ENCODE measurements at places on chromosomes 5 and 9. TPM values are rescaled to one million over a fixed set of nuclear protein-coding genes. Genes with fewer than 3 reads are reported as not detected.
A peak's percentile ranks its signal among the peaks of the same experiment; 100 is the strongest.

GRCh38 chr9:8429157-8429556, 629.6 kb upstream of the DMAC1 start:
- DNase-seq, result no peak

GRCh38 chr5:142295084-142295758, 29.6 kb downstream of the SPRY4 start:
- no peak for DNase-seq

DNA sequence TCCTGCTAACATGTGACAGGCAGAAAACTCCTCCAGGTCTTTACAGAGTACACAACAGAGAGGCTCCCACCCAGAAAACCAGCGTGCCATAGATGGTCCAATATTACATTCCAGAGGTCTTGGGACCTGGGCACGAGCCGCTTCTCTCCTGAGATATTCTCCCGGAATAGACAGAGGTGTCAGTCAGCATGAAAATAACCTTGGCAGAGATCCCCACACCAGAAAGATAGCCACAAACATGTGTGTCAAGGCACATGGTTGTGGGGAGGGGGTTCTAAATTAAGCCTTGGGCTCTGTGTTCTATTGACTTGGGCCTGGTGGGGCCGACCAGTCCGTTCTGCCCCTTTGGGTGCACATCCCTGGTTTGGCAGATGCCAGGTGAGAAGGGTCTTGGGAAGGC, 78.4 kb downstream of the BOD1 start:
- DNase-seq, result no peak

DNA sequence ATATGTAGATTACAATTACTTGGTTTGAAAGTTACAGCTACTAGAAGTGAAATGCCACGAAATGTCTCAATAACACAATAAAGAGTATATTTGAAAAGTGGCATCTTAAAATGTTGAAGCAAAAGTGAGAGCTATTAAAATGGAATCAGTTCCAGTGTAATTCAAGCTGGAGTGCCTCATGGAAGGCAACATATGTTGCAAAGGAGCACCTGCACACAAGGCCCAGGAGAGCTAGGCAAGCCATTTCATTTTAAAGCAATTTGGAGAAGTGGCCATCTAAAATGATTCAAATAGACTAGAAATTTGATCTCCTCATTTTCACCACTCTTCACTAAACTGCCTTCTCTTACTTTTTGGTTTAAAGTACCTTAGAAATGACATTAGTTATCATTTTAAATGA, 167.8 kb downstream of the GABRB2 start:
- DNase-seq, result no peak

- no peak for DNase-seq
Measured at GRCh38 chr9:107174441-107174840, 108.6 kb upstream of the RAD23B start.

DNA sequence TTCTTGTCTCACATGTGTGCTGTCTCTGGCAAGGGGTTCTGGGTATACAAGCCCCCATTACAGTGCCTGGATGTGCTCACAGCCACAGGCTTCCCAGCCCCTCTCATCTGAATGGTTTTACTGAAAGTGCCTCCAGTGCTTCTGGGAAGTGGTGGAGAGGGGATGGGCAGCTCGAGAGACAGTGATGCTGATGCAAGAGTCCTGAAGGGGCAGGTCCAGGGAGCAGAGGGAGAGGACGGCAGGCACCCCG, 93.5 kb downstream of the PHF2 start:
- DNase-seq, result no peak

- no peak for DNase-seq
Measured at GRCh38 chr9:108074900-108075299, 585.3 kb upstream of the KLF4 start.

- no peak for DNase-seq
Measured at GRCh38 chr5:119353686-119354366, 2.0 kb upstream of the TNFAIP8 start.

SEMA6A gene
- 0.53 TPM for total RNA-seq

DNA sequence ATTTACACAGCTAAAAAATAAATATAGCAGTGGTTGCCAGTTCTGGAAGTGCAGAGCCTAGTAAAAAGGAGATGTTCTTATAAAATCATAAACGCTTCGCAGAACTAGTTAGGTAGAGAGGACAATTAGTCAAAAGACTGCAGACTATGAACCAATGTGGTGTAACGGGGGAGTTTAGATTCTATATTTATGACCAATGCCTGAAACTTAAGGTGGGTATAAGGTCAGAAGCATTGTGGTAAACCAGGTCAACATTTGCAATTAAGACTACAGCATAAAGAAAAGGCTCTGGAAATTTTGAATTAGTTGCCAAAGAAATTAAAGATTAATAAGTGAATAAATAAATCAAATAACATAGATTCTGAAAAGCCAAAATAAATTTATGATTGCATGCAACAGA, 370.4 kb downstream of the PRDM9 start:
- no peak for DNase-seq

DNA sequence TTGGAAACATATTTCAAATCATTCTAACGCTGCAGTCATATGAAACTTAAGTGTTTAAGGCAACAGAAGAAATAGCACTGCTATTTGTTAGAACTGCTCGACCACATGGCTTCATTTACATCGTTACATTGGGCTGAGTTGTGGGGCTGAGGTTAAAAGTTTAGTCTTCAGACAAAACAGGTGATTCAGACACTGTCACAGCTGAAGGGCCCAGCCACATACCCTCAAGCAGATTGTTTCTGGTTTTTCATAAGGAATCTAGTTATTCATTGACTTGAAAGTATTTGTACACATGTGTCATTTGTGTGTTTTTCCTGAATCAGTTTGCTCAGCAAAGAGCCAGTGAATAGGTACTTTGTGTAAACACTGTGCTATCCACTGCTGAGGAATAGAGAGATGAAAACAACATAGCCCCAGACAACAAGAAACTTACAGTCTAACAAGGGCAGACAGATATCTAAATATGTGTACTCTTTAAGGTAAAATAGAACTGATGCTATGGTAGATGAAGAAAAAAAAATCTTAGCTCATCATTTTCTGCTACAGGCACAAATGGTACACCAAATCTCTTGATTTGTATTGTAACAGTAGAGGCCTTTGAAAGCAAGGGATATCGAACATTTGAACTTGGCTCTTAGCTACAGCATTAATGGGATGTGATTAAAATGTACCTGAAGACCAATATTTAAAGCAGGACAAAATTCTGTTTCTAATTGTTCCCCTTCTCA, 357.6 kb upstream of the RPS23 start:
- DNase-seq, result peak; percentile 97

GRCh38 chr5:5044247-5044840, 95.8 kb upstream of the ADAMTS16 start:
- DNase-seq, result no peak

DNA sequence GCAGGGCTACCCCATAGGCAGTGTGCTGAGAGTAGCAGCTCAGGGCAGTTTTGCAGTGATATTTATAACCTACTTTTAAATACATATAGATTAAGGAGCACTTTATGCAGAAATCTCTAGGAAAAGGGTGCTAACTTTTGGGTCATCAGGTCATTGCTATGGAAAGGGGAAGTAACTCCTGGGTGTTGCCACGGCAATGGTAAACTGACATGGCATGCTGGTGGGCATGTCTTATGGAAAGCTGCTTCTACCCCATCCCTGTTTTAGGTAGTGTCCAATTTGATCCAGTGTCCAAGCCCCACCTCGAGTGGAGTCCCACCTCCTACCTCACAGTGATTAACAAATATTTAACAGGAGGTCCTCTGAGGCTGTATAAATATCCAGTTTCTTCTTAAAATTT, 56.8 kb upstream of the XPA start:
- DNase-seq, result no peak

GRCh38 chr5:121503111-121503840, 348.4 kb upstream of the FTMT start:
- DNase-seq, result peak; percentile 4

LCN9 gene
- not detected for total RNA-seq

TAS2R1 gene
- not detected for total RNA-seq

DNA sequence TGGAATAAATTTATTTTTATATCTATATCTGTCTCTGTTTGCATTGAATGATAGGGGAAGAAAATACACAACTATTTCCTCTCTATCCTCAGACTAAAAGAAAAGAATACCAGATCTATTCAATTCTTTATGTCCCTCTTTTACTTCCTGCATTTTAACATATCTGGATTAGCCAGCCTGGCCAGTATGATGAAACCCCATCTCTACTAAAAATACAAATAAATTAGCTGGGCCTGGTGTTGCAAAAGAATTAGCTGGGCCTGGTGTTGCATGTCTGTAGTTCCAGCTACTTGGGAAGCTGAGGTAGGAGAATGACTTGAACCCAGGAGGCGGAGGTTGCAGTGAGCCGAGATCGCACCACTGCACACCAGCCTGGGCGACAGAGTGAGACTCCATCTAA, 182.0 kb downstream of the LURAP1L start:
- peak; percentile 33 for DNase-seq

DNA sequence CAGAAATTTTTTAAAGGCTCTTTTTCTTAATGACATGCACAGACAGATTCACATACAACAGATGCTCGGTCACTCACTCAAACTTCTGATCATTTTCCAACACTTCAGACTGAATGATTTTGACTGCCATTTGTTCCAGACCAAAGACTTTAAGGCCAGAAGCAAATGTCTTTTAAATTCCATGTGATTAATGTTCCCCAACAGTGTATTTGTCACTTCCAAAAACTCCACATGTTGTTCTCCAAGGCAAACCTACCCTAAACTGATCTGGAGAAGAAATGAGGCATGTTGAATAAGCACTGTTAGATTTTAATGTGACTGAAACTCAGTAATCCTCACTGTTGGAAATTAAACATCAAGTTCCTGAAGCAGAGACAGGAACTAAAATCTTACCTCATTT, 366.7 kb downstream of the GABRG2 start:
- no peak for DNase-seq

CLIC3 gene
- 2.1 TPM for total RNA-seq

IPPK gene
- total RNA-seq, result 38.8 TPM

GRCh38 chr5:142637871-142638270, 48.0 kb downstream of the FGF1 start:
- DNase-seq, result no peak

- peak; percentile 83 for DNase-seq
Measured at GRCh38 chr9:35000535-35001284, 11.2 kb downstream of the DNAJB5 start.

GRCh38 chr5:4370218-4370617, 769.9 kb upstream of the ADAMTS16 start:
- no peak for DNase-seq

GRCh38 chr9:117265253-117265652, 149.6 kb downstream of the ASTN2 start:
- no peak for DNase-seq

DNA sequence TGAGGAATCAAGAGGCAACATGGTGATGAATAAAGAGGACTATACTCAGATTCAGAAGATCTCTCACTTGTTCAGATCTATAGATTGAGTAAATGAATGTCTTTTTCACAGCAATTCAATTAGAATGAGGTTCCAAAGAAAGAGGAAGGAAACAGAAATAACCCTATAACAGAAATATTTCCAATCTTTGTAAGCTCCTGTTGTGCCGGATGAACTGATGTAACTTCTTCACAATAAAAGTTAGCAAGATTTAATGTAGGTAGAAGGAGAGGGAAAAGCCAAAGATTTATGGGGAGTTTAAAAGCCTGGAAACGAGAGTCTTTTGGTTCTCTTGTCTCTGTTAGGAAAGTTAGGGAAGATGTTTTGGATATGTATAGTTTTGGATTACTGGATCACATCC, 92.1 kb downstream of the PBX3 start:
- no peak for DNase-seq

GRCh38 chr5:131637694-131638093, 2.7 kb upstream of the RAPGEF6 start:
- DNase-seq, result no peak

- no peak for DNase-seq
Measured at GRCh38 chr5:104146652-104147051, 584.1 kb upstream of the NUDT12 start.

GRCh38 chr9:137984520-137985257, 107.1 kb downstream of the CACNA1B start:
- DNase-seq, result no peak

NXNL2 gene
- 0.26 TPM for total RNA-seq

- no peak for DNase-seq
Measured at GRCh38 chr9:34628656-34629490, at the start of gene ARID3C. Gene ARID3C, minus strand, starts transcription at chr9:34629066. Its CDS starts 1,052 bp downstream, at chr9:34628014.

GRCh38 chr5:33300209-33300742, 140.5 kb upstream of the TARS1 start:
- peak; percentile 8 for DNase-seq

DNA sequence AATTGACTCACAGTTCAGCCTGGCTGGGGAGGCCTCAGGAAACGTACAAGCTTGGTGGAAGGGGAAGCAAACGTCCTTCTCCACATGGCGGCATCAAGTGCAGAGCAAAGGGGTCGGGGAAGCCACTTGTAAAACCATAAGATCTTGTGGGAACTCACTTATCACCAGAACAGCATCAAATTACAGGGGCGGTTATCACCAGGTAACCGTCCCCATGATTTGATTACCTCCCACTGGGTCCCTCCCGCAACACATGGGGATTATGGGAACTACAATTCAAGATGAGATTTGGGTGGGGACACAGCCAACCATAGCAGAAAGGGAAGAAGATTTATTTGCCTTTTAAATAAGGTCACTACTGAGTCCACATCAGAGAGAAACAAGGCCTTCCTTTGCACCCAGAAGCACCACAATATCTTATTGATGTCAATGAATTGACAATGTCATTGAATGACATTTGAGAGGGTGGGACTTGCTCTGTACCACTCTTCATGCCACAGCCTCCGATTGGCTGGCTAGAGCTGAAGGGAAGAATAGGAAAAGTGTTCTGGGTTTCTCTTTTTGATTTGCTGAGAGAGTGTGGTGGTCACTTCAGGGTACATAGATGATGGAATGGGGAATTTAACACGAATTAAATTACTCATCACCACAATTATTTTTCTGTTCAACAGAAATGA, 11.0 kb downstream of the SKP2 start:
- DNase-seq, result no peak

DNA sequence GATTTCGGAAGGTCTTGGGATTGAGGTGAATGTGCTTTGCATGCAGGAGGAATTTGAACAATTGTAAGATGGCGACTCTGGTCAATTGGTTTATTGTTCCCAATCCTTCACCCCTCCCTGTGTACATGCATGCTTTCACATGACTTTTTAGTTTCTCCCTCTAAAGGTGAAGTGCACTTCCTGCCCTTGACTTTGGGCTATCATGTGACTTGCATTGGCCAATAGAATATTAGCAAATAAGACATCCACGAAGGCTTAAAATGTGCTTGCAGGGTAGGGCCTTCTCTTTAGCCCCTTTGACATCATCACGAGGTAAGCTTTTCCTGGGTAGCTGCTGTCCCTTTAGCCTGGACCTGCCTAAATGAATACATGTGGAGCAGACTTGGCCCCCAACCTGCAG, 8.1 kb upstream of the ZBTB43 start:
- no peak for DNase-seq

DNA sequence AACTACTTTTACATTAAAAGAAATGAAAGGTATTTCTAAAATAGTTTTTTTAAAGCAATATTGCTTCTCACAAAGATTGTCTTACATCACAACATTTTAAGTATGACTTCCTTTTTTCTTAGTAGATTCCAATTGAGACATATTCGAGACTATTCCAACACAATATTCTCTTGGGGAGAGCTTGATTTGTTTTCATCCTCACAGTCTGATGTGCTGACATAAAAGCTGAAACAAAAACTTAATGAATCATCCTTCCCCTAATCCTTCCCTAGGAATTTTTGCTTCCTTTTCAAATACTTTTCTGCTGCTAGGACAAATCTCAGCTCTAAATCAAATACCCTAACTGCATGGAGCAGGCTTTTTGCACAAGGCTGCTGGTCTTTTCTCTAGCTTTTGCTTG, 245.8 kb upstream of the MAP3K1 start:
- peak; percentile 48 for DNase-seq

All from bronchial epithelial cell (primary cell).